ENCODE measurements at places on chromosomes 16 and 17.

GRCh38 chr16:88839745-88840599 lies 16.8 kb downstream of the GALNS start:
- no peak for DNase-seq

DNA sequence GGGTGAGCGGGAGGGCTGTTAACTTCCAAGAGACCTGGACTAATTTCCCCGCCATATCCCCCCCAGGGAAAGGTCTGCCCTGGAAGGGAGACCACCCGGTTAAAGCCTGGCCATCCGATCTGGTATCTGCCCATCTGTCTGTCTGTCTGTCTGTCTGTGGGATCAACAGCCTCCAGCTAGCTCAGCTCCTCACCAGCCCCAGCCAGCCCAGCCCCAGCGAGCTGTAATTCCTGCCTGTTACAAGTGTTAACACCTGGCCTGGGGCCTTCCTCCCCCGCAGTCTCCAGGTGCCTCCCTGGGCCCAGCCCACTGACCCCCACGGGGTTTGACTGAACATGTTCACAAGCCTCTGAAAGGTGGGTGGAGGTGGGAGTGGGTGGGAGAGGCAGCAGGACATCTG lies 4.0 kb downstream of the WNT3 start:
- no peak for DNase-seq

DNA sequence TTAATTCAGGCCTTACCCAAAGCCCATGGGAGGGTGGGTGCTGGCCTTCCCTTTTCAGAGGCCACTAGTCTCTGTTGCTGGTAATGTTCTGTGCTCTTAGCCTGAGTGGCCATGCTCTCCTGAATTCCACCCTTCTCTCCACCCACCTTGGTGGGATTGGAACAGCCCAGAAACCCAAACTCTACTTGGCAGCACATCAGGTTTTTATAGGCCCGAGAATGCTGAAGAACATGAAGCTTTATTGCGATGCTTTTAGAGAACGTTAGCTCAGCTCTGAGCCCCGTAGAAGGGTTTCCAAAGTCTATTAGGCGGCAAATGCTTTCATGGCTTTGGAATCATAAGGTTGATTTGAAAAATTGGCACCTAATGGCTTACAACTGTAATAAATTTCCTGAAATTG lies 209.3 kb downstream of the MSI2 start:
- DNase-seq, result no peak

- DNase-seq, result no peak
Measured at GRCh38 chr16:19127674-19128131, 13.9 kb downstream of the ITPRIPL2 start.

DNA sequence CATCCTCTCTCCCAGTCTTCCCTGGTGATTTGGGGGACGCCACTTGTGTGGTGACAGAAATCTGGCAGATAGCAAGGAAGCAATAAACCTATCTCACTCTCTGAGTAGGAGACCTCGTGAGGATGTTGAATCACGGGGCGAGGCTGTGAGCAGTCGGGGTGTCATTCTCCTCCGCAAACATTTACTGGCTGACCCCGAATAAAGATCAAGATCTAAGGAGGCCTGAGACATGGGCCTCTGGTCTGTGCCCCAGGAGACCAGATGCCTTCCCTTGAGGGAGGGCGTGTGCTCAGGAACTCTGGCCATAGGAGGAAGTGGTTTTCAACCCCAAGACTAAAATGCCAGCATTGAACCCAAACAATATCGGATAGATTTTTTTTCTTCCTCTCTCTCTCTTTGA lies 53.1 kb downstream of the FOXL1 start:
- no peak for DNase-seq

Measured in CD4-positive, alpha-beta T cell treated with Interleukin-4 for 4 hours (primary cell).